ENCODE measurements at places on chromosomes 2 and 18. TPM values are rescaled to one million over a fixed set of nuclear protein-coding genes. Genes with fewer than 3 reads are reported as not detected.
A peak's percentile ranks its signal among the peaks of the same experiment; 100 is the strongest.

GRCh38 chr2:101796825-101797600 lies 99.5 kb downstream of the MAP4K4 start:
- DNase-seq: no peak

Gene NAT8
- total RNA-seq: not detected

DNA sequence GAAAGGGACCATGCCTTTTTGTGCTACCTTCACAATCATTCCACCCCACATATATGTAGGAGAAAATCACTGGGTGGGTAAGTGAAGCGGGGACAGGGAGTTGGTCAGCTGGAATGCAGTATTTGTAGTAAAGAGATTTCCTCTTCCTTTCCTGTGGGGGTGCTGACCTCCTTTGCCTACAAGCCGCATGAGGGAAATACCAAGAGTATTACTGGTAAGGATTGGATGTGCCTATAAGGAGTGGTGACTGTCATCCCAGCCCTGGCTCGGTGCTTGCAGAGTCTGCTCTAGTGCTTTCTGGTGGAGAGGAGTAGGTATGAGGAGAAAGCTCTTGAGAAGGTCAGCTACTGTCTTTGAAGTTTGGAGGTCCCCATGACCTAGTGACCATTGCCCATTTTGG lies 324.6 kb downstream of the HRH4 start:
- DNase-seq: peak; percentile 46

GRCh38 chr2:3314626-3315025 lies 63.0 kb downstream of the EIPR1 start:
- no peak for DNase-seq

GRCh38 chr18:44723411-44723810 lies 42.7 kb downstream of the SETBP1 start:
- no peak for DNase-seq

- DNase-seq: no peak
Measured at GRCh38 chr18:79111483-79111882, 42.3 kb downstream of the ATP9B start.

Gene PLEKHH2
- total RNA-seq: 2.4 TPM

Gene TPO
- not detected for total RNA-seq

DNA sequence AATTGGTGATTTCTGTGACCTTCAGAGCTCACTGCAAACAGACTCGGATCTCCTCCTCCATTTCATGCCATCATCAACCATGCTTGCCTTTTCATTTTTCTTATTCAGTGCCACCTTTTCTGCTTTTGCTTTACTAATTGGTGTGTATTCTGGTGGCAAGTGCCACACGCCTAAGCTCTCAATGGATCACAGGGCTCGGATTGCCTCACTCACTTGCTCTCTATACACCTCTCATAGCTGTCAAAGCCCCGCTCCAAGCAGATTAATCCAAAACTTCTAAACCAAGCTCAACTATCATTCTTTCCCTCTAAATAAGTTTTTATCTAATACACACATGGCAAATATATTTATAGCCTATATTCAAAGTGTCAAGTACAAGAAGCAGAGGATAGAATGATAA lies 86.4 kb downstream of the PLEKHM3 start:
- DNase-seq: no peak

- DNase-seq: peak; percentile 36
Measured at GRCh38 chr2:43175020-43175441, 51.4 kb downstream of the ZFP36L2 start.

GRCh38 chr2:203567691-203568090 lies 32.6 kb upstream of the RAPH1 start:
- DNase-seq: no peak
